ENCODE measurements at places on chromosomes 7 and 10.
A peak's percentile ranks its signal among the peaks of the same experiment; 100 is the strongest.

GRCh38 chr10:49398000-49398861, 2.3 kb upstream of the DRGX start:
- peak; percentile 23 for DNase-seq

DNA sequence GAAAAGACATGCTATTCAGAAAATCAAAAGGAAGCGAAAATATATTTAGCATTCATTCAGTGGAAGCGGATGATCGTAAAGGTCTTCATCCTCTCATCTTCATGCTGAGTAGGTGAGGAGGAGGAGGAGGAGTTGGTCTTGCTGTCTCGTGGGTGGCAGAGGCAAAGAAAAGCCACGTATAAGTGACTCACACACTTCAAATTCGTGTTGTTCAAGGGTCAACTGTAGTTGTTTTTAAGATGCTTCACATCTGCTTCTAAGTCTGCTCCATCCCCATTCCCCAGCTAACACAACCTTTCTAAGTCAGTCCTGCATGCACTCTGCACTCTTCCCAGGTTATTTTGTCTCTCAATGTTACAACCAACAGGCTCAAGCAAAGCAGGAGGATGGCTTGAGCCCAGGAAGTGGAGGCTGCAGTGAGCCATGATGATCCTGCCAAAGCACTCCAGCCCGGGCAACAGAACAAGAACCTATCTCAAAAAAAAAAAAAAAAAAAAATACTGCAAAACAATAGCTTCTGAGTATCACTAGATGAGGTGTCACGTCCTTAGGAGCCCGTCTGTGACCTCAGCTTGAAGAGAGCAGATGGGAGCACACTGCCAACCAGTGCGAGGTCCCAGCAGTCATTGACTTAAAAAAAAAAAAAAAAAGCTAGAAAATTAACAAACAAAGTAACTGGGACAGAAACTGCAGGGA, 70.5 kb downstream of the SFMBT2 start:
- DNase-seq: no peak

GRCh38 chr7:88317422-88317821, 10.7 kb upstream of the STEAP4 start:
- no peak for DNase-seq

- peak; percentile 49 for DNase-seq
These were observed 98.9 kb downstream of the DYNC1I1 start for GRCh38 chr7:95871075-95871848.

GRCh38 chr10:114376523-114376922, 27.8 kb downstream of the AFAP1L2 start:
- DNase-seq: no peak

DNA sequence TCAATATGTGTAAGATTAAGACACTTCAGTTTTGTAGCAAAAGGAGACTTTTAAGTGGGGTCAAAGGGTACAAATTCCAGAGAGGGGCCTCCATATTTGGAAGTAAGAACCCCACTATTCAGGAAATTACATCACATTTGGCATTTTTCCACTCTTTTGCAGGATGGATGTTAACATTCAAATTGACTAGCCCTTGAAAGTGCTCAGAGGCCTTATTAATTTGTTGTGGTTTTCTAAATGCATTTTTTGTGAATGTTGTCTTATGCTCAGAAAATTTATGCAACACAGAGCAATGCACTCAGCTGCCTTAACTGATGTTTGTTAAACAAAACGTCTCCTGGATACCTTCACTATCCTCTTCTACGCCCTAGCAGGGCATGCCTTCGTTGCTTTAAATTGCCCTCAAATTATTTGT, 50.9 kb upstream of the PDLIM1 start:
- DNase-seq: peak; percentile 78

DNA sequence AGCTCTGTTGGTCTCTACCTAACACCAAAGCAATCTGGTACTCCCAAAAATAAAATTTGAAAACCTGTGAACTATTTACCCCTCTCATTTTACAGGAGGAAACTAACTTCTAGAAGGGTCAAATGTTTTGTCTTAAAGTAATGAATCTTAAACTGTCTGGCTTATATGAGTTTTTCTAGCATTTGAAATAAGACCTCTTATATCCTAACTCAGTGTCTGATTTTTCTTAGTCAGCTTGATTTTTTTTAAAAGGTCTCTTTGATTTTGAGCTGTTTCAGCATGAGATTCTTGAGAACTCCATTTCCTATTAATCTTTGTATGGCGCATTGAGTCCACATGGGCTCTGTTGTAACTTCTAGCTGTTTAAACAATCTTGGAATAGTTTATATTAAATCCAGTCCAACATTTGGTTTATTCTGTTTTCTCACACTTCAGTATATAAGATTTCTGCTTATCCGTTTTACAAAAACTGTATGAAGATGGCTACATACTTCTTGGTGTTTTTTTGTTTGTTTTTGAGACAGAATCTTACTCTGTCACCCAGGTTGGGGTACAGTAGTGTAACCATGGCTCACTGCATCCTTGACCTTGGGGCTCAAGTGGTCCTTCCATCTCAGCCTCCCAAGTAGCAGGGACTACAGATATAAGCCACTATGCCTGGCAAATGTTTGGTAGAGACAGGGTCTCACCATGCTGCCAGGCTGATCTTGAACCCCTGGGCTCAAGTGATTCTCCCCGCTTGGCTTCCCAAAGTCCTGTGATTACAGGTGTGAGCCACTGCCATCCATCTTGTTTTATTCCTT, 91.1 kb downstream of the PPP1R9A start:
- no peak for DNase-seq

DNA sequence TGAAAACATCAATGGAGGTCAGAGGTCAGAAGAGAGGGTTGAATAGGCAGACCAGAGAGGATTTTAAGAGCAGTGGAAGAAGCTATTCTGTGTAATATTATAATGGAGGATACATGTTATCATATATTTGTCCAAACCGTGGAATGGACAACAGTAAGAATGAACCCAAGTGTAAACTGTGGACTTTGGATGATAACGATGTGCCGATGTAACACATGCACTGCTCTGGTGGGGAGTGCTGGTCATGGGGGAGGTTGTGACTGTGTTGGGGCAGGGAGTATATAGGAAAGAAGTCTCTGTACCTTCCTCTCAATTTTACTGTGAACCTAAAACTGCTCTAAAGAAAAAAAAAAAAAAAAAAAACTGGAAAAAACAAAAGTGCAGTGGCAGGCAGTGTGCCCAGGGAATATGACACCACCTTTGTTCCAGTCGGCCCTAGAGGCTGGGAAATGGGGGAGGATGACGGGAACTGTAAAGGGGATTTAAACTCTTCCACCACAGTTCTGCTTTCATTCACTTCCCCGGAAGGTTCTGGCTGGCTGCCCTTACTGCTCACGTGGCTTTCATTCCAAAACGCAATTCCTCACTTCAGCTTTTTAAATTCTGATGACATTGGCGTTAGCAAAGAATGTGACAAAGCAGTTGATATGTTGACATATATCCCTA, 113.7 kb upstream of the ANKRD1 start:
- peak; percentile 76 for DNase-seq

DNA sequence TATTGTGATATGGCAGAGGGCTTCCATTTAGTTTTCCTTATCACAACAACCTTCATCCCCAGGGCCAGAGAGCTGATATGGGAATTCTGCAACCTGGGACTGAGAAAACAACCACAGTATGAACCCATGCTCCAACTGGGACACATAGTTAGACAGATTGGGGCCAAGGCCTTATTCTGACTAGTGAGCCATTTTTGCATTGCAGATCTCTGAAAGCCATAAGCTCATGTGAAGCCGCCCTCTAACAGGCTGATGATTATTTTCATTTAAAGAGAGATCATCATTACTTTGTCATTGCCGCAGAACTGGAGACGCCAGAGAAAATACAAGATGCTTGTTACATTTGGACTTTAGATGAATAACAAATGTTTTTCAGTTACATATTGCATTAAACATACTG, 791.7 kb upstream of the POM121L12 start:
- DNase-seq: no peak

DNA sequence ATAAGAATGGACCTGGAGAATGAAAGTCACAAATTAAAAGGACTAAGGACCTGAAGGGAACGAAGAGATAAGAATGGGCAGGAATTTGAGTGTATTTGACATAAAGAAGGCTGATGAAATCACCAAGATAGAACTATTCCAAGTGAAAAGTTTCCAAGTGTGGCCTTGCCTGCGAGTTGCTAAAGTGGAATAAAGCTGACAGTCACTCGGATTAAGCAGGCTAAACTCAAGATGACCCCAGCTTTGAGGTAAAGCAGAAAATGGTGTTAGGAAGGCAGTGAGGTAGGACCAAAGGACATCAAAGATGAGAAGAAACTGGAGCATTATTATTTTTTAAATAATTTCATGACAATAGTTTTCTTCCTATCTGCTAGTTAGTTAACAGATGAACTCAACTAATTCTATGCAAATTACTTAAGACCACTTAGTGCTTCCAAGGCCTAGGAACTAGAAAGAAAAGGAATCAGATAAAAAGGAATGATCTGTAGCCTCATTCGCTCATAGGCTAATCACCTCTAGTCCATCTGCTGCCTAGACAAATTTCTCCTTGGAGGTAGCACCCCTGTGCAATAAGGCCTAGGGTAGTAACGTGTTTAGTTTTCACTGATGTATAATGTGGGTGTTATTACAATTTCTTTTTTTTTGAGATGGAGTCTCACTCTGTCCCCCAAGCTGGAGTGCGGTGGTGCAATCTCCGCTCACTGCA, 34.5 kb downstream of the EZH2 start:
- DNase-seq: no peak

- DNase-seq: peak; percentile 23
These were observed 215.3 kb downstream of the KIF20B start for GRCh38 chr10:89916468-89917215.

- no peak for DNase-seq
These were observed 234.9 kb downstream of the GATA3 start for GRCh38 chr10:8289186-8289924.

GRCh38 chr10:20265146-20265545, 448.9 kb downstream of the PLXDC2 start:
- peak; percentile 37 for DNase-seq

DNA sequence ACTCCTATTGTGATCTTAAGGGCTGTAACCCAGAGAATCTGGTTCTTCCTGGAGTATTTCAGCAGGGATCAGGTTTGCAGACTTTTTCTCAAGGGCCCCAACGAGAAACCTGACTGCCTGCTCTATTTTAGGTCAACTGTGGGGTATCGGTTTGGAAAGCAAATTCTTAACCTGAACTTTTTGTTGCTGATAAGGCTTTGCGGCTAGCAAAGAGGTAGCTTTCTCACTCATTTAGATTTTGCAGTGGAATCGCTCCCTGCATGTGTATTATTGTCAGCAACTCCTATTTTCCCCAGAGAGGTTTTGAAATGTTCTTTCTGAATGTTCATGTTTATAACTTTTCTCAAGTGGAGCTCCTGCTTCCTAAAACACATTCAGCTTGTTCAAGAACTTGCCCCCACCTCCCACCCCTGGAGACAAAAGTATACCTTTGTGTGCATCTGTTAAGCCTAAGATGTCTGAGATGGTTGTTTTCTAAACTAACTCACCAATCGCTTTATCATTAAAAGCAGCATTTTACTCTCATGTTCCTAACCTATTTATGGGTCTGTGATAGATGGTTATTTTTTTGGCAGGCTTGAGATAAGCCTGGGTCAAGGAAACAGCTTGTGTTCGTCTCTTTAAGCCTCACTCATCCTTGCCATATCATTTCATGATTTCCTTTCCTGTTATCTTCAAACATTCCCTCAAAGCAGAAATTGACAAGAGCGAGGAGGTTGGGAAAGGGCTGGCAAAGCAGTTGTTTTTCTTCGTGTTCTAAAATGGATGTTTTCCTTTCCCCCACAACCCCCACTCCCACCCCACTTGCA, 129.8 kb downstream of the BAMBI start:
- DNase-seq: no peak

DNA sequence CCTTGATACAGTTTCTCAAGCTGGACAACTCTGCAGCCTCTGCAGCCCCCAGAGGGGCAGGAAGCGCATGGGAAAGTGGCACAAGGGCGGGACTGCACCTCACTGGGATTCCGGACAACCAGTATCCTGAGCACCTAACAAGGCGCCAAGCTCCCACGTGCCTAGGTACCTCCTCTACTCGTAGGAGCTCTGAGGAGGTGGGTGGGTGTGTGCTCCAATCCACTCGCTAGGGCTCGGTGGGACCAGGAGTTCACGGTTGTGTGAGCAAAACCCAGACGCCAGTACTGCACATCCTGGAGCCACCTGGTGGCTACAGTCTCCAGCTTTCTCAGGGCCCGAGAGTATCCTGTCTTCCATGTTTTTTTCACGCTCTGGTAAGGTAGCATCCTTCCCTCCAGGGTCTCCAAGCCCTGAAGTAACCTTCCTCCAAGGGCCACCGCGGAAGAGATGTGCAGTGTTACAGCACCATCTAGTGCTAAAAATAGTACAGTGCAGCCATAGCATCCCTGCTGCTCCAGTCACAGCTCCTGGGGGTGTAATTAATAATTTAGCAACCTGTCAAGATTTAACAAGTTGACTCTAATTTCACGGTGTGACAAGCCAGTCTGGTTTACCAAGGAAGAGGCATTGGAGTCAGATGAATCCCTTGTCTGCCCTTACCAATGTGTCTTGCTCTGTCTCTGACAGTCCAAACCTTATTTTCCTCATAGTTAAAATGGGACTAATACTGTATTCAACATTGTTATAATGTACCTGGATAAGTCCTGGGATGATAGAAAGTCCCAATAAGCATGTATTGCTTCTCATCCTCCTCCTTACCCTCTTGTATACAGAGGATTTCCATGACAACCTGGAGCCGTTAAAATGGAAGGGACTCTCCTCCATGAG, 70.4 kb downstream of the HERPUD2 start:
- DNase-seq: peak; percentile 41
